Fibroblast of skin of abdomen (primary cell): ENCODE measurements at places on chromosomes 3 and 15.

DNA sequence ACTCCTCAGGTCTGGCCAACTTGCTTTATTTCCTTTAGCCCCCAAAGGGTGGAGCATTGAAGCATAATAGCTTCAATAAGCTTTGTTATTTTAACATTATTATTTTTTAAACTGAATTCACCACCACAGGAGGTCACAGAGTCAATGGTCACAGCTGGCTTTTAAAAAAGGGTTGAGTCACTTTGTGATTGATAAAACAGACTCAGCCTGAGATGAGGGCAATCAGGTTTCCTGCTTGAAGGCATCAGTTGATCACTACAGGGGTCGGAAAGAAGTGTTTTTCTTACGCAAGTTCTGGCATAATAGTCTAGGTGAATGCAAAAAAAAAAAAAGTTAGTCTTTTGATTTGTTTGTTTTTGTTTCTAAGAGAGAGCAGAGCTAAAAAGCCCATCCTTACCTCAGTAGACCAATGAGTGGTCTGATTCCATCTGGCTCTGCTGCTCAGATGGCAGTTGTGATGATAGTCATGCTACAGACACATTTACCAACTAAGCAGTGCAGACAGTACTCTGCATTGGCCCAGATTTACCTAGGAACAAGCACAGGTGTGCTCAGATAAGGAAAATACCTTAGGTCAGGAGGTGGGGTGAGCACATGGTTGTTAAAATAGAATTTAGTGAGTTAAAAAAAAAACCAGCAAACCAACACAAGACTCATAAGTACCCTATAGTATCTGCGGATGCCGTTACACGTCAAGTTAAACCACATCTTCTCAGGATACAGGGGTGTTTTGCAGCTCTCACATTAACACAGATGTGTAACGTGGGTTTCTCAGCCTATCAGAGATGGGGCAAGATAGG is 22.6 kb downstream of the ZNF80 start:
- no peak for DNase-seq

- peak; percentile 52 for DNase-seq
Measured at GRCh38 chr15:70474471-70475406, 288.6 kb downstream of the UACA start.

- no peak for DNase-seq
Measured at GRCh38 chr3:156727519-156728205, 53.3 kb downstream of the TIPARP start.

DNA sequence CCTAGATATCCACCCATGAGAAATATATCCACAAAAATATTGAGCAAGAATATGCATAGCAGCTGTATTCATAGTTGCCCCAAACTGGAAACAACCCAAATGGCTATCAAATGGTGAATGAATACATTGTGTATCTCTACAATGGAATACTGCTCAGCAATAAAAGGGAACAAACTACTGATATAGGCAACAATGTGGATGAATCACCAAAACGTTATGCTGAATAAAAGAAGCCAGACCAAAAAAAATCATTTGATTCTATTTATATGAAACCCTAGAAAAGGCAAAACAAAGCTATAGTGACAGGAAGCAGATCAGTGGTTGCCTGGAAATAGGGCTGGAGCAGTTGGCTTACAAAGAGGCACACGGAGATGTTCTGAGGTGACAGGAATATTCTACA is 15.5 kb upstream of the CMTM7 start:
- DNase-seq, result no peak

- DNase-seq, result no peak
Measured at GRCh38 chr15:69074843-69075224, 60.3 kb downstream of the NOX5 start.

DNA sequence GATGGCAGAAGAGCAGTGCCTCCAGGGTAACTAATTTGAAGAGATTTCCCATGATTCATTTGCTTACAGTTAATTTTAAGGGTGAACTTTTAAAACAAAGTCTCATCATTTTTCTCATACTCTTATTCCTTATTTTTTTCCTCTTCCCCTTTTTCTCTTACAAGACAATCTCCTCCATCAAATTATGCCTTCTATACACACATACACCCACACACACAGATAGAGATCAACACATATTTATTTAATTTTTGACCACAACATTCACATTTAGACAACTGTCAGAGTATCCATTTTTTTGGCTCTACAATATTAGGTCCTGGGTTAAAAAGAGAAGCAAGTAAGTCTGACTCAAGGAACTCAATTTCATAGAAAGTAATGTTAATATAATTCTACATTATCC is 37.6 kb downstream of the AAGAB start:
- no peak for DNase-seq

DNA sequence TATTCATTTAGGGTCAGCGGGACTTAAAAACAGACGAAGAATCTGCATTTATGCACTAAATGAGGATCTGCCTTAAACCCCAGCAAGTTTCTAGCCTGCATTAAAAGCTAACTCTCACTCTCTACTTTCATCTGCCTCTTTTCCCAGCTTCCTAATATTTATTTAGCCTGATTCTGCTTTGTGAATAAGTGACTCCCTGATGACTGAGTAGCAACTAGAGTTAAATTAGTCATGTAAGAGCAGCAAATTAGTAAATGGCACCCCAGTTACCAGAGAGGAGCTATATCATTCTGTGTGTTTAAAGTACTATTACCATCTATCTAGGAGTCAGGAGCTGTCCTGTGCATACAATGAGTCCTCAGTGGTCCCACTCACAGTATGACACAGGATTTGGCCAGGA is 391.0 kb upstream of the RORA start:
- no peak for DNase-seq

DNA sequence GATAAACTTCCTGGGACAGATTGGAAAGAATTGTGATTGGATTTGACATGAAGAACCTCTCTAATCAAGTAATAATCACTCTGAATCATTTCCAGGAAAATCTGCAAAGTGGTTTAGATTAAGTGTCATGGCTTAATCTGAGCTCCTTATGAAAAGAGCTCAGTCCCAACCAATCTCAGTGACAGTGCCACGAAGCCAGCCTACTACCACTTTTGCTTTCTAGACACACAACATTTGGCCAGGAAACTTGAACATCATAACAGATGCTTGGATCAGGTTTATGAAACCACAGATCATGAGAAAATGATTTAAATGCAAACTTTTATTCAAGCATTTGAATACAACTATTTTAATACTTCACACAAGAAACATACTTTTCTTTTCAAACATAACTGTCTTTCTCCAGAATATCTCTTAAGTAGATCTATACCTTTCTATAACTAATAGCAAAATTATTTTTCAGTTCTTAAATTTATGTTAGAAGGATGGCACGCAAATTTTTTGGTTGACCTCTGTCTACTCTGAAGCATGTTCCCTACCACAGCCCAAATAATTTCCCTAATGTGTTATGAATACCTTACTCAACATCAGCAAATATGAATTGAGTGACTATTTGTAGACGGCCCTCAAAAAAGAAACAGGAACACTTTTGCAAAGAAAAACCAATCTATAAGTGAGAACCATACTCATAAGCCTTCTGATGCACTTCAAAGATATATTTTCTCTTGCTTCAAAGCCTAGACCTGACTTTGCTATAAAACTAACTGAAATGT is 495.0 kb upstream of the ZNF385D start:
- DNase-seq, result peak; percentile 39

DNA sequence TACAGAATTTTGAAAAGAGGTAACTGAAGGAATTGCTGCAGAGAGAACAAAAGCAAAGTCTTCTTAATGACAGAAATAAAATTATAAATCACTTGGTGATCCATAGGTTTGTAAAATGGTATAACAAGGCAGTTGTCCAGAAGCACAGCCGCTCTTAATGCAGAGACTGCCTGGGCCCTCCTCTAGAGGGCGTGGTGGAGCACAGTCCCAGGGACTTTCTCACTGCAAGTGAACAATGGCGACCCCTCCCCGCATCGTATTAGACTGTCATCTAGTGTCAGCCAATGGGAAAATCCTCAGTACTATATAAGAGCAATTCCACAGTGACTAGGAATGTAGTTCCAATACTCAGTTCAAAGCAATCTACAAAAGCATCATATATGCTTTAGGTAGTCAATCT is 26.4 kb upstream of the ZBED2 start:
- no peak for DNase-seq

- peak; percentile 65 for DNase-seq
Measured at GRCh38 chr3:119681279-119681678, 4.1 kb upstream of the COX17 start.

DNA sequence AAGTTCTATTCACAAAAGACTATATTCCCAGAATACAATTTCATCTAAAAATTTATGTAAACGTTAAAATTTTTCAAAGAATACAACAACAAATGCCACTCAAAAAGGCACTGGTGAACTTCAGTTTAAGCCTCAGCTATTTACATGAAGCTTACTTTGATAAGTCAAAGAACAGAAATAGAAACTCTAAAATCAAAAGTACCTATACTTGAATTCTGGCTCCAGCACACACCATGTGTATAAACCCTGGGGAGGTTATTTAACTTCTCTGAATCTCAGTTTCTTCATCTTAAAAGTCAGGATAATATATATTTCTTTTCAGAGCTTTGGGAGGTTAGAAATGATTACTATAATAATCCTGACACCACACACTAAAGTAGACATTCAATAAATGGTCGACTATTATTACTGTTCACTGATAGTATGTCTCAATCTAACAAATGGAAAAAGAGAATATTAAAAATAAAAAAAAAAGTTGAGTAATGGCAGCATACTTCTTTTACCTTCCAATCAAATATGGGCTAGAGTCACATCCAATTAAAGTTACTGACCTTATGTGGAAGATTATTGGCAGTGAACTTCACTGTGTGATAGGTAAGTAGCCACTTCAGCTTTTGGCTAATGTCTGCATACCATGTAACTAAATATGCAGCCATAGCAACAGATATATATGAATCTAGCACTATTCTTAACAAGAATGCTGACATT is 248.4 kb downstream of the ISL2 start:
- no peak for DNase-seq

GRCh38 chr3:170532573-170532972 is 53.3 kb downstream of the SLC7A14 start:
- DNase-seq, result no peak

DNA sequence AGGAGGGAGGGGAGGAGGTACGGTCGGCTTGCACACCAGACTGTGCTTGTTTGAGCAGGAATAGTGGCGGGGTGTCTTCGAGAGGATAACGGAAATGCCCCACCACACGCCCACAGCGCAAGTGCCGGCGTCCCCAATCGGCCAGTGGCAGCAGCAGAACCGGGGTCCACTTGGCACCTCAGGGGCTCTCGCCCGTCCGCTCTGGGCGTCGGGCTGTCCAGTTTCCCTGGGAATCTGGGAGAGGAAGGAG is 53.7 kb downstream of the CCDC54 start:
- DNase-seq, result no peak

- DNase-seq, result no peak
Measured at GRCh38 chr3:17823036-17823435, 80.6 kb upstream of the TBC1D5 start.

DNA sequence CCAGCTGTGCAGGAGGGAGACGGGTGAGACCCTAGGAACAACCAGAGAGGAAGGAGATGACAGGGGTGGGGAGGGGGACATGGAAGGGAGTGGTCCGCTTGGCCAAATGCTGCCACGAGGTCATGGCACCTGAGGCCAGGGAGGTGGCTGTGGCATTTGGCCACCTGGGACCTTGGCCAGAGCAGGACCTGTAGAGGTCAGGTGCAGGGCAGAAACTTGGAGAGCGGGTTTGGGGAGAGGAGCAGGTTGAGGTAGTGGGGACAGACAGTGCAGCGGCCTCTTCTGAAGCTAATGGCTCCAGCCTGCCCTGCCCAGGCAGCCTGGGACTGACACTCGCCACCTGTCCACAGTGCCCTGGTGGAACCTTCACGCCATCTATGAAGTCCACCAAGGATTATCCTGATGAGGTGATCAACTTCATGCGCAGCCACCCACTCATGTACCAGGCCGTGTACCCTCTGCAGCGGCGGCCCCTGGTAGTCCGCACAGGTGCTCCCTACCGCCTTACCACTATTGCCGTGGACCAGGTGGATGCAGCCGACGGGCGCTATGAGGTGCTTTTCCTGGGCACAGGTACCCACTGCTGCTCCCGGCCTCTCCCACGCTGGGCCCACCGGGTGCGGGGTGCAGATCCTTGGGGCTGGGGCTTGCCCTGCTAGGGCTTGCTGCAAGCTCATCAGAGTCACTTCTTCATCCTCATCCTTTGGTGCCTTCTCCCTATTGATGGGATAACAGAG is 7.0 kb upstream of the GNAT1 start:
- DNase-seq, result no peak

DNA sequence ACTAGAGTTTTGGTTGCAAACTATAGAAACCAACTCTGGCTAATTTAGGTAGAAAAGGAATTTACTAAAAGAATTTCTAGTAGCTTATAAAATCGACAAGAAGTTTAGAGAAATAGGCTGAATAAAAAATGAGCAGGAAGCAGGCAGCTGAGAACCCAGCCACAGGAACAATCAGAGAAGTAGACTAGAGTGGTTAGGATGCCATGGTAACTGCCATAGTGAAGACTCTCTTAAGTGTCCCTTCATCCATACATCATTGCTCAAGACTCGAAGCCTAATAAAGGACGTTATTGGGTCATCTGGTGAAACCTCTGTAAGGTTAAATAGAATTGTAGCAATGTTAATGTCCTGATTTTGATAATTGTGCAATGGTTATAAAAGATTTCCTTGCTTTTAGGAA is 13.8 kb downstream of the AVEN start:
- no peak for DNase-seq

DNA sequence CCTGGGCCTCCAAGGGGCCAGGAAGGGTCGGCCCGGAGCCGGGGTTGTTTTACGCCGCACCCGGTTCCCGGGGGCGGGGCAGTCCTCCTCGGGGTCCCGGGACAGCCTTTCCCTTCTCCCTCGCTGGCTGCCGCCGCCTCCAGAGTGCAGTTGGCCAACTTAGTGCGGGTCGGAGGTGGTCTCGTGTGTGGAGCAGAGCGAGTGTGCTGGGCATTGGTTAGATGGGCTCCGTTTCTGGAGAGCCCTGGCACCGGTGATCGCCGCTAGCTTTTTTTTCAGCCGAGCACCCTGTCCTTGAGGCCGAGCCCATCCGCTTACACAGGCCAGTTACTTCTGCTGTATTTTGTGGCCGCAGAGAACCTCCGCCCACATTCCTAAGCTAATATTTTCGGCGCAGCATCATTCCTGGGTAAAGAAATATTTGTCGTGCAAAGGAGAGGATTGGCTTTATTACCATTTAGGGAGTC is 585 bp downstream of the KIF23 start:
- DNase-seq, result peak; percentile 96

- no peak for DNase-seq
Measured at GRCh38 chr3:66957367-66957766, 40.7 kb upstream of the KBTBD8 start.

DNA sequence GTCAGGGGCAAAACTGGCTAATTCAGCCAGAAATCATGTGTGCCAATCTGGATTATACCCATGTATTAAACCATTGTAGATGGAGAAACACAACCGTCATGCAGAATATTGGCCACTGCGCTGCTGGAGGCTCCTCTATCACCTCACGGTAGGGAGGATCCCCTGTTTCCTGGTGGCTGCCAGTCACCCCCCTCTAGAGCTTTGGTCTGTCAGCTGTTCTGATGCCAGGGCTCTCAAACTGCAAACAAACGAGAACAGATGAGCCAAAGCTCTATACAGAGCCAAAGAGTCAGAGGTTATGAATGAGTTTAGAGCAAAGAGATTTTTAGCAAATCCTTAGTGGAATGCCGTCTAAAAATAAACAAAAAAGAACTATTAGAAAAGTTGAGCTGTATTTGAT is 62.5 kb downstream of the IL20RB start:
- DNase-seq, result no peak
